ENCODE measurements at places on chromosomes 7 and 10.

GRCh38 chr7:101817471-101818286, at the start of gene CUX1:
Gene CUX1, plus strand, starts transcription at chr7:101817626. Its CDS starts 14 bp downstream, at chr7:101817640.
- no peak for DNase-seq

DNA sequence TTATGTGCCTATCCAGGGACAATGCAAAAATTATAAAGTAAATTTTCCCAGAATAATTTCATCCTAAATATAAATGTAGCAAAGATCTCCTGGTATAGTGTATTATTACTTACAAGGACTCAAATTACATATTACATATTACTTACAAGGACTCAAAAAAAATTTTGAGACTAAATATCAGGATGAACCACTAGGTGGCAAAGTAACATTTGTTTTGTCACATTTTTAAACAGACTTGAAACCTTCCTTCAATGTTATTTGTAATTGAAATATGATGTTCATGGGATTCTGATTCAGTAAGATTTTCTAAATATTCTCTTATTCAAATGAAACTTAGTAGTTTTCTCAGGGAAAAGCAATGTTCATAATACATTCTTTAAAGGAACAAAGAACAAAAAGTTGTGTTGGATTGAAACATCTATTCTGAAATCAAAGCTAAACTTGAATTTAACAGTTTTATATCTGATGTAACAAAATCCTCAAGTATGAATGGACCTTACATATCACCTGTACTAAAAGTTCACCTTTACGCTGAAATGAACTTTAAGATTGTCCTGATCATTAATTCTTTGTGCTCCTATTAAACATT, 74.3 kb upstream of the GNAI1 start:
- DNase-seq: no peak

- no peak for DNase-seq
These were observed 336.0 kb downstream of the PLXNA4 start for GRCh38 chr7:132240262-132240661.

GRCh38 chr7:145224775-145225174, 388.9 kb upstream of the TPK1 start:
- DNase-seq: no peak

GRCh38 chr10:69568472-69569395, 4.5 kb downstream of the NEUROG3 start:
- DNase-seq: no peak

GRCh38 chr7:19322002-19322401, 176.8 kb upstream of the FERD3L start:
- no peak for DNase-seq

DNA sequence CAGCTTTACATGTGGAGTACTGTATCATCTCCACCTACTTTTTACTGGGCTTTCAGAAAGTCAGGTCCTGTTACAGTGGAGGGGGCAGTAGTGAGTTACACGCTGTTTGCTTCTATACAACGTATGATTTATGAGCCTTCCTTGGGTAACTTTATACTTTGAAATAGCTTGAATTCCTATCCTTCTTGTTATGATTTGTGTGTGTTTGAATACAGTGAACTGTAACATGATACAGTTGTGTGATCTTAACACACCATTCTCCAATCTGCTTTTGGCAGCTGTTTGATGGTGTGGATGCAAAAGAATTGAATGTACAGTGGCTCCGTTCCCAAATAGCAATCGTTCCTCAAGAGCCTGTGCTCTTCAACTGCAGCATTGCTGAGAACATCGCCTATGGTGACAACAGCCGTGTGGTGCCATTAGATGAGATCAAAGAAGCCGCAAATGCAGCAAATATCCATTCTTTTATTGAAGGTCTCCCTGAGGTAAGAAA, 41.7 kb downstream of the SP8 start:
- no peak for DNase-seq

DNA sequence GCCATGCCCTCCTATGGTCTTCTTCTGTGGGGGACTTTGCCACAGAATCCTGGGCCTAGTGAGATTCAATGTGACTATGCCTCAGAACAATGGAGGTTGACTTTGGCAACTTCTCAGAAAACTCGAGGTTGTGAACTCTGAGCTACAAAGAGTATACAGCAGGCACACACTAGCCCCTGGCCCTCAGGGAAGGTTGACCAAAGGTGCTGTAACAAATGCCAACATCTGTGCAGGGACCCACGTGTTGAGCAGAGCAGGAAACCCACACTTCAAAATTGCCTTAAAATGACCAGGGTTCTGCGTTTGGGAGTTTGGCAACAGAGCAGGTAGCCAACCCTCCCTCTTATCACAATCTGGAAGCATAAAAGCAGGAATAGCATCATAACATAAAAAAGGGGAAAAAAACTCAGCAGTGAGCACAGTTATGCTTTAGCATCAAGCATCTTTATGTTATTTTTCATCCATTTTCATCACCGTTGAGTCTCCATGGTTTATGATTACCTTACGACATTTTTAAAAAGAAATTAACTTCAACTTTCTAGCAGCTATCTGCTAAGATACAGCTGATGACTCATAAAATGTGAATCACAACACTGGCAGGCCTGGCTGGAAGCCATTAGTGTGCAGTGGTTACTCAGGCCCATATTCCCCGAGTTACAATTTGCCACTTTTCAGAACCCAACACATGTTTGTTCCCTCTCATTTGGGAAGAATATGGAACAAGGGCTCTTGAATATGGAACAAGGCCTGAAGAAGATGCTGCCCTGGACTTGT, 11.1 kb downstream of the PRLHR start:
- no peak for DNase-seq

- DNase-seq: no peak
These were observed 167.4 kb upstream of the PRSS58 start for GRCh38 chr7:142425281-142425680.

- DNase-seq: no peak
These were observed 21.0 kb upstream of the ABI1 start for GRCh38 chr10:26881600-26882331.

Measured in effector CD4-positive, alpha-beta T cell (primary cell).